ENCODE measurements at places on chromosomes 12 and 14.

GRCh38 chr12:113933201-113933786 is 32.8 kb downstream of the RBM19 start:
- no peak for DNase-seq

DNA sequence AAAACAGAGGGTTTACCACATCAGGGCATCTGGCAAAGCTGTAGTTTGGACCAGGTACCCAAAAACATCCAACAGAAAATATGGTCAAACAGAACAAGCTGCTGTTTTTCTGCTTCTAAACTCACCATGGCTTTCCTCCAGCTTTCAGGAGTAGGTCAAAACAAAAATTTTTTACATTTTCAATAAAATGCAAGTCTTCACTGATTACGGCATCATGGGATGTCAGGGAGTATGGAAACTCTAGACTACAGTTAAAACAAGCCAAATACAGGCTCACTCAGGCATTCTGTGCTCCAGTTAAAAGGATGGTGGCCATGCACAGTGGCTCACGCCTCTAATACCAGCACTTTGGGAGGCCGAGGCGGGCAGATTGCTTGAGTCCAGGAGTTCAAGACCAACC is 47.1 kb upstream of the PSMA6 start:
- no peak for DNase-seq

- no peak for DNase-seq
Measured at GRCh38 chr12:78278706-78279190, 448.1 kb downstream of the NAV3 start.

DNA sequence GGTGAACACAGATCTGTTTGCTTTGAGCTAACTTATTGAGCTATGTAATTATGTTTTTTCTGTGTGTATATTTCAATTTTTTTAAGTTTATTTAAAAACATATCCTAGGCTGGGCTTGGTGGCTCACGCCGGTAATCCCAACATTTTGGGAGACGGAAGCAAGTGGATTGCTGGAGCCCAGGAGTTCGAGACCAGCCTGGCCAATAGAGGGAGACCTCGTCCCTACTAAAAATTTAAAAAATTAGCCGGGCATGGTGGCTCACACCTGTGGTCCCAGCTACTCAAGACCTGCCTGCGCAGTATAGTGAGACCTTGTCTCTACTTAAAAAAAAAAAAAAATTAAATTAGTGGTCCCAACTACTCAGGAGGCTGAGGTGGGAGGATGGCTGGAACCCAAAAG is 16.2 kb upstream of the RNASE1 start:
- no peak for DNase-seq

GRCh38 chr12:120453977-120454376 is 7.7 kb downstream of the GATC start:
- no peak for DNase-seq

GRCh38 chr14:69355607-69356281 is 42.4 kb downstream of the ERH start:
- DNase-seq = no peak

DNA sequence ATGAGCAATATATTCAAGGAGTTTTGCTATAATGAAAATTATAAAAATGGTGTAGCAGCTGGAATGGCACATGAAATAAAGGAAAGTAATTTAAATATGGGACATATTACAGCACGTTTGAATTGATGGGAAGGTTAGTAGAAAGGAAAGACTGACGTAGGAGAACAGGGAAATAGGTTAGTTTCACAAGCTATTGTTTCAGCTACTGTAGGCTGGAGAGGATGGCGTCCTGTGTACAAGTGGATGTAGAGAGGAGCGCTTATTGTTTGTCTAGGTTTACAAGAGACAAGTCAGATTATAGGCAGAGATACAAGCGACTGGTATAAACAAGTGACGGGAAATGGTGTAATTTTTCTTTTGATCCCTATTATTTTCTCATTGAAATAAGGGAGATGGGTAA is 431.2 kb upstream of the PDE3A start:
- DNase-seq = no peak

DNA sequence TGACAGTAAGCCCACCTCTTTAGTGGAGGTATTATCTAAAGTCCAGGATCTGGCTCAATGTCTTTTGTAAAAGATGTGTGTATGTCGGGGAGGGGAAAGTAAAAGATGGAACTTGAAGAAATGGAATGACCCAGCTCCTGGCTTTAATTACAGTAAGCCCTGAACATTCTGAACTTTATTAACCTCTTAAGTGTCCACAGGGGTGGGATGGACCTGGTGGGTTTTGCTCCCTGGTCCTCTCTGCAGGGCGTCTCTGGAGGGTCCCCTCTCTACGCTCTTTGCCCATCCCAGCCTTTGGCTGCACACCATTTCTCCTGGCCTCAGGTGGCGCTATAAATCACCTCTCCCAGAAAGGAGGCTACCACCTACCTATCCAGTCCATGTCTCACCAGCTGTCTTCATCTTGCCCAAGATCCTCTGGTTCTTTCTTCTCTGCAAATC is 3.7 kb upstream of the CISTR start:
- DNase-seq = no peak

GRCh38 chr14:98927986-98928385 is 344.0 kb downstream of the BCL11B start:
- DNase-seq = no peak

DNA sequence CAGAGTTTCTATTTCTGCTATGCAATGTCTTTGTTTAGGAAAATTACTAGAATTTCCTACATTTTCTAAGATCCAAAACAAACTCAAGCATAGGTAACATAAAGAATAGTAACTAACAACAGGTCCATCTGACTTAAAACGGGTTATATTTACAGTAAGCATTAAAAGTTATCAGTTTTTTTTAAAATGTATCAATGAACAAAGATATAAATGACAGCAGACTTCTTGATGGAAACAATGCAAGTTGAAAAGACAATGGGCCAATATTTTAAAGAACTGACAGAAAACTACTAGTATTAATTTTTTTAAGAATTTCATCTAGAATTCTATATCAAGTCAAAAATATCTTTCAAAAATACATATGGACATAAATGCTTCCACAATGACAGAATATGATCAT is 367.1 kb upstream of the MGAT4C start:
- DNase-seq = no peak

- DNase-seq = no peak
Measured at GRCh38 chr12:94704452-94705306, 54.3 kb upstream of the TMCC3 start.

GRCh38 chr14:73492043-73492552 is 1.4 kb downstream of the RIOX1 start:
- no peak for DNase-seq

DNA sequence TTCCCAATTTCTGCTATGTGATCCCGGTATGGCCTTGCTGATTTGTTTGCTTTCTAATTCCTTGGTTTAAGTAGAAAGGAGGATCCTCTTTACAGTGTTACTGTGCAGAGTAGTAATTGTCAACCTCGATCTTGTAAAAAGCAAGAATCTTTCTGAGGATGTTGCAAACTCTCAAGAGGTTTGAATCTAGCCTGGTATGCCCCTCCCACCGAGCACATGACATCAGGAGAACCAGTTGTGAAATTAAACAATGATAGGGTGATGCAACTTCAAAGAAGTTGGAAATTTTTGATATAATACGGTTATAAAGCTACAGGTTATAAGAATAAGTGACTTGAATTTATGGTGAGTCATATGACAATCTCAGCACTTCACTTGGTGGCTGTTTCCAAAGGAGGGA is 35.0 kb upstream of the FUT8 start:
- no peak for DNase-seq

- no peak for DNase-seq
Measured at GRCh38 chr12:63918800-63919300, 74.3 kb downstream of the SRGAP1 start.

DNA sequence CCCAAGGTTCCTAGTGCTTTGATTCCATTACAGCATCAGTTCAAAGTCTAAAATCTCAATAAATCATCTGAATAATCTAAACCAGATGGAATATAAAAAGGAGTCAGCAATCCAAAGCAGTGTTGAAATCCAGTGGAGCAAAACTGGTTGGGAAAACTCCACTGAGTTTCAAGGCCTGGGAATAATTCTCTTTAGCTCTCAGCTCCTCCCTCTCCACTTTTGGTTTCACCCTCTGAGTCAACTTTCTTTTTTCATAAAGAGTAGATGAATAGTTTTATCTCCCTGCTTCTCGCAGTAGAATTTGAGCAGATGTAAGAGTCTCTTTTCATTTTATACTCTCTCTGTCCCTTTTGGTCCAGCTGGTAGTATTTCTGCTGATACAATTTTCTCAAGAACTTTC is 338.6 kb downstream of the APAF1 start:
- no peak for DNase-seq

DNA sequence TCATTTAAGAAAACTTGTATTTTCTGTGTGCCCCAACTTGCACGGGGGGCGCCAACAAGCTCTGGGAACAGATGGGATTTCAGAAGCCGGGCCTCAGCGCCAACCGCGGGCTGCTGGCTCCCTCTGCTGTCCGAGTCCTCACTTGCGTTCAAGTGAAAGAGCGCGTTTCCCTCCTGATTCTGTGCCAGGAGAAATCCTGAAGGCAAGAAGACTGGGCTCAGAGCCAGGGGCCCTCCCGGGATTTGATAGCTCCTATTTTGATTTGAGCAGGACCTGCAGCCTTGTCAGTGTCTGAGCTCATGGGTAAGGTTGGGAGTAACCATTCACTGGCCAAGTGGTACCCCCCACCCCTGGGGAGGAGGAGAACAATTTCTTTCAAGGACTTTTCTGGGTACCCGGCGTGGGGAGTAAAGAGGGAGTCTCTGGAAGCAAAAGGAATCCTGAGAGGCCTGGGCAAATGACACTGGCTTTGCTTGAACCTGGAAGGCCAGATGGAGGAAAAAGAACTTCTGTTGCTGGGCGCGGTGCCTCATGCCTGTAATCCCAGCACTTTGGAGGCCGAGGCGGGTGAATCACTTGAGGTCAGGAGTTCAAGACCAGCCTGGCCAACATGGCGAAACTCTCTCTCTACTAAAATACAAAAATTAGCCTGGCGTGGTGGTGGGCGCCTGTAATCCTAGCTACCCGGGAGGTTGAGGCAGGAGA is 179.0 kb upstream of the RGS6 start:
- DNase-seq = peak; percentile 41

DNA sequence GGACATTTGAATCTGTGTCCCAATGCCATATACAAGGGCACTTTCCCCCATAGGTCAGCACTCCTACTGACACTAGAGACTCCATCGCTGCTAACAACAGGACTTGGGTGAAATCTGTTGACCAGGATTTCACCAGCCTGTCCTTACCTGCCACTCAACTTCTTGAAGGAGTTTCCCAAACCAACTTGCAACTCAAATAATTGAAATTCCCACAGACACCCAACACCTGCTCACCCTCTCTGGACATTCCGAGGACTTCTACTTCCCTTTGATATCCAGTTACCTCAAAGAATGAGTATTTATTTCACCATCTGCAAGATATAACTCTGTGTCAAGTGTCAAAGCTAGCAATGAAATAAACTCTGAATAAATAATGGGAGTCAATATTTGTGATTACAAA is 44.6 kb downstream of the LLPH start:
- no peak for DNase-seq

- no peak for DNase-seq
Measured at GRCh38 chr12:22287776-22288621, 46.5 kb downstream of the ST8SIA1 start.

DNA sequence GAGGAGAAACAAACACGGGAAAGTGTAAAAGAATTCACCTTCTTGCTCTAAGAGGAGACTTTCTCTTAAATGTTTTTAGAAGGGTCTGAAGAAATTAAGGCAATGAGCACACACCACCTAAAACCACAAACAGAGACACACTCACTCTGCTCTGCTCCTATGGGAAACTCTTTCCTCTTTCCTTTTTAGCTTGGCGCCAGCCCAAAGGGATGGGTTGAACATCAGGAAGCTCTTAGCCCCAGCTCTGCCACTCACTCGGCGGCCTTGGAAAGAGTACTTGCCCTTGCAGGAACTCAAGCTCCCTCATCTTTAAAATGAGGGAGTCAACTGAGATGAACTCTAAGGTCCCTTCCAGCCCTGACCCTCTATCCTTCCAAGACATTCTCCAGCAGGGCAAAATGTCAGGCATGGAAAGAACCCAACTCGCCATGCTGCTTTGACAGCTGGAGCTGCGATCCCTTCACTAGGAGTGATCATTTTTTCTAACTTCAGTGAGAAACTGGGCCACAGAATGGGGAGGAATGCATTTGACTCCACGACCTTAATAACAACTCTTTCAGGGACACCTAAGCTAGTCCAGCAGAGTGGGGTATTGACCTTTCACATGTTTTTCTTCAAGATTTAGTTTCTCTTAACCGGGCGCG is 980 bp upstream of the RNASE8 start:
- DNase-seq = no peak

- no peak for DNase-seq
Measured at GRCh38 chr14:55440385-55440784, at the start of gene TBPL2. Gene TBPL2, minus strand, starts transcription at chr14:55440616. Its CDS starts 167 bp downstream, at chr14:55440449.

Data from stimulated activated CD8-positive, alpha-beta memory T cell treated with anti-CD3 and anti-CD28 coated beads, Interleukin-15, amount 100 ng/mL, for 48 hours (primary cell).